ENCODE measurements at places on chromosomes 5 and 9.

- DNase-seq, result no peak
Measured at GRCh38 chr5:173715607-173716006, 99.2 kb upstream of the BOD1 start.

- DNase-seq, result no peak
Measured at GRCh38 chr5:14595189-14595588, 13.6 kb downstream of the OTULINL start.

DNA sequence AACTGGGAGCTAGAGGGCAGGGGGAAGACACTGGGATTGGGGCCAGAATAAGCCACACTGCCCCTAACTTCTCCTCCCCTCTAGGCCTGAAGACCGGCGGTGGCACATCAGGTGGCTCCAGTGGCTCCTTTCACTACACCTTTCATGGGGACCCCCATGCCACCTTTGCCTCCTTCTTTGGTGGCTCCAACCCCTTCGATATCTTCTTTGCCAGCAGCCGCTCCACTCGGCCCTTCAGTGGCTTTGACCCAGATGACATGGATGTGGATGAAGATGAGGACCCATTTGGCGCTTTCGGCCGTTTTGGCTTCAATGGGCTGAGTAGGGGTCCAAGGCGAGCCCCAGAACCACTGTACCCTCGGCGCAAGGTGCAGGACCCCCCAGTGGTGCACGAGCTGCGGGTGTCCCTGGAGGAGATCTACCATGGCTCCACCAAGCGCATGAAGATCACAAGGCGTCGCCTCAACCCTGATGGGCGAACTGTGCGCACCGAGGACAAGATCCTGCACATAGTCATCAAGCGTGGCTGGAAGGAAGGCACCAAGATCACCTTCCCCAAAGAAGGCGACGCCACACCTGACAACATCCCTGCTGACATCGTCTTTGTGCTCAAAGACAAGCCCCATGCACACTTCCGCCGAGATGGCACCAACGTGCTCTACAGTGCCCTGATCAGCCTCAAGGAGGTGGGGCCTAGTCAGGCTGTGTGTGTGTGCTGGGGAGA lies 6.8 kb downstream of the DNAJB5 start:
- DNase-seq, result no peak

- no peak for DNase-seq
Measured at GRCh38 chr9:129822898-129823541, 916 bp downstream of the TOR1A start.

GRCh38 chr5:104843822-104844221 lies 1281.2 kb upstream of the NUDT12 start:
- no peak for DNase-seq

DNA sequence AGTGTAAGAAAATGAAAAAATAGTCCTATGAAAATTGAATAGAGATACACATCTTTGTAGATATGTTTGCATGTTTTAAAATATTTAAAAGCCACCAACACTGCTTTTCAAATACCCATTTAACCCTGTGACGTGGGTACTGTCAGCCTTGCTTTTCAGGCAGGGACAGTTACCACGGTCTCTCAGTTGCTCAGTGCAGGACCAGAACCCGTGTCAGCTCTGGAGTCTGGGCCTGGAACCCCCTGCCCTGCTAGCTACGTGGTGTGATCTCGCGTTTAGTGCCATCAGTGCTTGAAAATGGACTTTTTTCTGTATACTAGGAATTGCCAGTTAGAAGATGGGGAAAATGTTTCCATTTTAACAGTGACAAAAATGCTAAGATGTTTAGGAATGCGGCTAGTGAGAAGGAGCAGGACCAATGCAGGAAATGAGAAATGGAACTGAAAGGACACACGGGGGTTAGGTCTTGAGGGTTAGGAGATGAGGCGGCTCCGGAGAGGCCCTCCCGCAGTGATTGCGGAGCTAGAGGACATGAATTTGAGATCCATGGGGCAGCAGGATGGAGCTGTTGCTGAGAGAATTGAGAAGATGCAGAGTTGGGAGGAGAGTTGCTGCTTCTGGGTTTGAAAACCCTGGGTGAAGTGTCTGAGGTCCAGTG lies 13.7 kb downstream of the RNU6ATAC start:
- no peak for DNase-seq

- DNase-seq, result no peak
Measured at GRCh38 chr5:159619826-159620225, 289.5 kb upstream of the IL12B start.

GRCh38 chr9:5767968-5768932 lies 64.7 kb downstream of the ERMP1 start:
- DNase-seq, result no peak

DNA sequence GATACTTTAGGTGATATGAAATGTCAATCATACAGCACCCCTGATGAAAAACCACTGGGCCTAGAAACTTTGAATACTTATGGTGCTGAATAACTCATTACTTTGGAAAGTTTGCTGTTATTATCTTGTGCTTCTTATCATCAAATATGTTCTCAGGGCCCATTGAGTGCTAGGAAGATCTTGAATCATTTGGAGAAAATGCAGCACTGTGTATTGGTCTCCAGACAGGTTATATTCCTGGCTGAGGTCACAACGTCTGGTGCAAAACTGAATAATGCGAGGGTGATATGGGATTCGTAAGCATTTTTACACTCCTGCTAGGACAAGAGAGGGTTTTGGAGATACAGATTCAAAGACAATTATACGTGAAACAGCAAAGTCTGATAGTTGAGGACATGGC lies 249.4 kb upstream of the TNC start:
- no peak for DNase-seq

- no peak for DNase-seq
Measured at GRCh38 chr9:111691672-111692329, 30.4 kb downstream of the GNG10 start.

DNA sequence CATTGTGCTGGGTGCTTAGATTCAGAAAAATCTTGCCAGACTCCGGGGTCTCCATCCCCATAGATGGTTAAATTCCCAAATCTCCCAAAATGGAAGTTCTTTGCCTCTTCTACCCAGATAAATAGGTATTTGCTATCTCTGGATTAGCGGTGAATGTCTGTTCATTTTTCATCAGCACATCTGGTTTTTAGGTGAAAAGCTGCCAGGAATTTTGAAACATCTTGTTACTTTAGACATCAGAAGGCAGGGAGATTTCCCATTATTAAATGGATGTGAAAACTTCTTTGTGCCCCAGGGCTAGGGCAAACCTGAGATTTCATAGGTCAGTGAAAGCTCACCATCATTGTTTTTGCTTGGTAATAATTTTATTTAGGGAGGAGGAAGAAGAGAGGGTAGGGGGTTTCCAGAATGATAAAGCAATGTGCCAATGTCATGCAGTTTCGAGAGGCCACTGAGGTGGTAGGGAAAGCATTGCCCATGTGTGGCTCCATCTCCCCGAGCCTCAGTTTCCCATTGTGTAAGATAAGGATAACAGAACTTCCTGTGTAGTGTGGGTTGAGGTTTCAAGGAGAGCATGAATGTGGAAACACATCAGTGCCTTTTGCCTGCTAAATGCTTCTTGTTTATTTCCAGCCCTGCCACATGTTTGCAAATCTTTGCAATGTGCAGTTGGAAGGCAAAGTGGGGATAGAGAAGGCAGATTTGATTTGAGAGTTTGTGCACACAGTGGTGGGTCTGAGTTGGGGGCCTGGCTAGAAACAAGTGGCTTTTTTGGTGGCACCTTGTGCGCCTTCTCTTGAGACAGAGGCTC lies 147.2 kb upstream of the KLF4 start:
- no peak for DNase-seq

DNA sequence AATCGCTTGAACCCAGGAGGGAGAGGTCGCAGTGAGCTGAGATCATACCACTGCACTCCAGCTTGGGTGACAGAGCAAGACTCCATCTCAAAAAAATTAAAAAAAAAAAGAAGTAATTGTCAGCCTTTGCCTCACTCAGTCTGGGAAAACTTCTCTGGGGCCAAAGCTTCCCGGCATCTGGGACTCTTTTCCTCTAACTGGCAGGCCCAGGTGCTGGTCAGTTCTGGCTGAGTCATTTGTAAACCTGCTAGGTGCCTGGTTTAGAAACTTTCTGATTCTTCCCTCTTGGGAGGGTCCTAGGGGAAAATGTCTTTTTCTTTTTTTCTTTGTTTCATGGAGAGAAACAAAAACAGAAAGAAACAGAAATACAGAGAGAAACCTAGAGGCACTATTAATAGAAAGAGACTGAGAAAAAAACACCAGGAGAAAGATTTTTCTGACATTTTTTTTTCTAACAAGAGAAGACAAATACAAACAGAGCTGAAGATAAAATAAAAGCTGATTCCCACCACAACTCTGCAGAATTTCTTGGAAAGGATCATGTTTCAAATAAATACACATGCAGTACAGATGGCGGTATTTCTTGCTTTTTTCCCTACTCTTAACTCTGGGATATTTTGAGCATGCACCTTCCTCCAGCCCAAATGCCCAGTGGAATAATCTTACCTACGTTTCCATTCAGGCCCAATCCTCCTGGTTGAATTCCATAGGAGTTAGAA lies 22.1 kb upstream of the UBAP2 start:
- no peak for DNase-seq

GRCh38 chr5:143094087-143094521 lies 309.4 kb downstream of the NR3C1 start:
- no peak for DNase-seq

DNA sequence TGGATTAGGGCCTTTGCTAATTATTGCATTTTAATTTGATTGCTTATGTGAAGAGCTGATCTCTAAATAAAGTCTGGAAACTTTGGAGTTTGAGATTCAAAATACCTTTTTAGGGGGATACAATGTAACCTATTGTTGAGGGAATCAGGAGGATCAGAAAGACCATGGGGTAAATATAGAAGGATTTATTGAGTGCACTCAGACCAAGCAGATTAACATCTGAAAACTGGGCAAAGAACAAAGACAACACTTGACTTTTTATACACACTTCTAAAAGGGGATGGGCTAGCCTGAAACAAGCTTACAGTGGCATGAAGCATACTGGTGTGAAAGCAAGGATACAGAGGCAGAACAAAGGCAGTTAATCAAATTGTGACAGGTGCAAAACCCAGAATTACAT lies 174.3 kb downstream of the MRPS30 start:
- DNase-seq, result no peak

DNA sequence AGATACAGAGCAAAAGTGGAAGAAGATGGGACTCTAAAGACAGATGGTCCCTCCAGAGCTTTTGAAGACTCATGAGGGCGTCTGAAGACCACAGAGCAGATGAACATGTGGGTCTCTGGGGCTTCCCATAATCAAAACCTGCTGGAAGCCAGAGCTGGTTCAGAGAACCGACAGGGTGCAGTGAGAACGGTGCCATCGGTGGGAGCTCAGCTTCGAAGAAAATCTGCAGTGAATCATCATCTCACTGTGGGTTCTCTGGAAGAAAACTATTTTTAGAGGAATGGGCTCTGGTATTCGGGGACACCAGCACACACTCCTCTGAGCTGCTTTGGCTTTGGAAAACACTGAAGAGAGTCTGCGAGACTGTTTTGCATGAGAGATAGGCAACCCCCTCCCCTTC lies 222.4 kb upstream of the PANK3 start:
- DNase-seq, result no peak

GRCh38 chr9:90107040-90107725 lies 502.4 kb downstream of the GADD45G start:
- DNase-seq, result no peak

DNA sequence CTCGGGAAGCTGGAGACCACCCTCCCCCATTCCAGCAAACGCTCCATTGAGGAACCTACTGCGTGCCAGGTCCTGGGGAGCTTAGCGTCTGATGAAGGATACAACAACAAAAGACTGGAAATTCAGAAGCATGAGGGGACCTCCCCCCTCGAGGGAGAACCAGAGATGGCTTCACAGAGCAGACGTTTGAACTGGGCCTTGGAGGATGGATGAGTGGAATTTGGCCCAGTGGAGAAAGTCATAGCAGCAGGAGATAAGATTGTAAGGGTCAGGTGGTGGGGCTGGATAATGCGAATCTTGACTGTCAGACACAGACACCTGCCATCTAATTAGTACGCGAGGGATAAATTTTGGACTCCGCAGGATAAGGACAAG lies 1.2 kb upstream of the SLC25A51 start:
- no peak for DNase-seq

DNA sequence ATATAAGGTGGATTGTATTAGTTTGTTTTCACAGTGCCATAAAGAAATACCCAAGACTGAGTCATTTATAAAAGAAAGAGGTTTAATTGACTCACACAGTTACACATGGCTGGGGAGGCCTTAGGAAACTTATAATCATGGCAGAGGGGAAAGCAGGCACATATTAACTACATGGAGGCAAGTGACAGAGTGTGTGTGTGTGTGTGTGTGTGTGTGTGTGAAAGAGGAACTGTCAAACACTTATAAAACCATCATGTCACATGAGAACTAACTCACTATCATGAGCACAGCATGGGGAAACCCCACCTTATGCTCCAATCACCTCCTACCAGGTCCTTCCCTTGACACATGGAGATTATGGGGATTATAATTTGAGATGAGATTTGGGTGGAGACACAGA lies 118.6 kb downstream of the SPEF2 start:
- DNase-seq, result no peak

- DNase-seq, result no peak
Measured at GRCh38 chr5:22572941-22573340, 280.2 kb downstream of the CDH12 start.

GRCh38 chr9:80648336-80648735 lies 1041.0 kb downstream of the TLE1 start:
- DNase-seq, result no peak

- DNase-seq, result no peak
Measured at GRCh38 chr9:90869361-90869760, 67.7 kb downstream of the SYK start.

GRCh38 chr9:18675973-18676372 lies 202.0 kb downstream of the ADAMTSL1 start:
- no peak for DNase-seq

DNA sequence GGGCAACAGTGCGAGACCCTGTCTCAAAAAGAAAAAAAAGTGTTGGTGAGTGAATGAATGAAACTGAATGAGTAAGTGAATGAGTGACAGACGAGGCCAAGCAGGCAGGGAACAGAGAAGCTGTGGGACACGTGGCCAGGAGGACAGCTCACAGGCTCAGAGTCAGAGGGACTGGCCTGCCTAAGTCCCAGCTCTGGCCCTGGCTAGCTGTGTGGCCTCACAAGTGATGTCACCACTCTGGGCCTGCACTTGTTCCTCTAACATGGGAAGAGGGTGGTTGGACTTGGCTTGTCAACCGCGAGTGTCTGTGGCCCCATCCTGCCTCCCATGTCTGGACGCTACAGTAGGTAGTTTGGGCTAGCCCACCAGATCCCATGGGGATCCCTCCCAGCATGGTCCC lies 4.7 kb upstream of the PLPP7 start:
- DNase-seq, result no peak

- DNase-seq, result no peak
Measured at GRCh38 chr9:23590276-23591000, 235.6 kb downstream of the ELAVL2 start.

DNA sequence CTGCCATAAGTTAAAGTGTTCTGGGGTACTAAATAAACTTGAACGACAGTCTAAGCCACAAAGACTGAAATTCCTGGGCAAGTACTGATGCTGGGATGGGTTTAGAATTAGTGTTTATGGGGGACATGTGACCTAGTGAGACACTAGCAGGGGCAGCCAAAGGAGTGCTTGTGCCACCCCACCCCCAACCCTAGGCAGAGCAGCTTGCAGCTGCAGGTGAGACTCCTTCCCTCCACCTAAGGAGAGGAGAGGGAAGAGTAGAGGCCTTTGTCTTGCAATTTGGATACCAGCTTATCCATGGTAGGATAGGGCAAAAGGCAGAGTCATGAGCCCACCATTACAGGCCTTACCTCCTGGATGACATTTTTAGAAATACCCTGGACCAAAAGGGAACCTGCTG lies 28.7 kb upstream of the PDE4D start:
- no peak for DNase-seq
